ENCODE measurements at places on chromosomes 6 and 20. TPM values are rescaled to one million over a fixed set of nuclear protein-coding genes. Genes with fewer than 3 reads are reported as not detected.

- DNase-seq = no peak
Observed at GRCh38 chr20:25369971-25370370, 20.7 kb downstream of the ABHD12 start.

DNA sequence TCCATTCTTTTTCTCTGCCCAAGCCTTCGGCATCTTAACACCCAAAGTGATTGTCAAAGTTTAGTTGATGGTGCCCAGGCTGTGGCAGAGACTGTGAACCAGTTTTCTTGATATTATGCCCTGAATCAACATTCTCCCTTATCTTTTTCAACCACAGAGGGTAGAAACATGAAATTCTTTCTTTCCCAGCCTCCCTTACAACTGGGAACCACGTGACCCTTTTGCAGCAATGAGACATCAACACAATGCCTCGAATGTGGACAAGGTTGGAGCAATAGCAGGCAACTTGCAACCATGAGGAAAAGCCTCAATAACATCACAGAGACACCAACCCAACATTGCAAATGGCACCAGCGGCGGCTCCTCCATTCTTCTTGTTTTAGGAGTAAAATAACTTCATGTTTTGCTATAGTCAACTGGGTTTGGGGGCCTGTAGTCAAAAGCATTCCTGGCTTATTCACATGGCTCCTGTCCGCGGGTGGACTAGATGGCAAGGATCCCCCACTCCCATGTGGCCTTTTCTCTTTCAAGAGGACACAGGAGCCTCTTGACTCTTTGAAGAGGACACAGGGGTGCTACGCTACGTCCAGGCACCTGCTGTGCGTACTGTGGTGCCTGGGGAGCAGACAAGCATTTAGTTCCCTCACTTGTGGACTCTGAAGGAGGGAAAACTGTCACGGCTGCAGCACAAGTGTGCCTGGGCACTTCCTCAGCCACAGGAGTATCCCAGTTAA, 90.5 kb downstream of the NOL4L start:
- DNase-seq = no peak

DNA sequence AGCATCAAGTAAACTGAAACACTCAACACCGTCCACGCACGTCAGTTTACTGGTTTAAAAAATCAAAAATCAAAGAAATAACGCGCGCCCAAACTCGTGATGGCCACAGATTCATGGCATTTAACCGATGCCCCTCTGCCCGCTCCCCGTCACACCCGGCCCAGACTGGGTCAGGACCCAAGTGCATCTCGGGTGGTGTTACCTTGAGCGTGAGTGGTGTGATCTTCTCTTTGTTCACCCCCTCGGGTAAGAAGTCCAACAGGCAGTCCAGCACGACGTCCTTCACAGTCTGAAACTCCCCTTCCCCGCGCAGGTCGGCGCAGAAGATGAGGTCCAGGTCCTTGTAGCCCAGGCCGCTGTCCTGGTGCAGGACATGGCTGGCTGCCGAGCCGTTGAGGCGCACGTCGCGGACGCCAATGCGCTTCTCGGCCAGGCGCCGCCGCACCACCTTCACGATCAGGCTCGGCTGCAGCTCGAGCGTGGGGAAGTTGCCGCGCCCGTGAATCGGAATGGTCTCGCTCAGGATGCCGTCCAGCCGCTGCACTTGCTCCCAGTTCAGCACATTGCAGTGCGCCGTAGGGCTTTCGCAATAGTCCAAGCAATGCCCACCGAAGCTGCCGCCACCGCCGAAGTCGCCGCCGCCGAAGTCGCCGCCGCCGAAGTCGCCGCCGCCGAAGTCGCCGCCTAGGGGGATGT, 945 bp downstream of the TENT5A start:
- DNase-seq = peak; percentile 77

GRCh38 chr6:17281497-17282481, 628 bp downstream of the RBM24 start:
- DNase-seq = peak; percentile 52

- no peak for DNase-seq
Observed at GRCh38 chr6:33817489-33817888, 13.7 kb upstream of the MLN start.

DNA sequence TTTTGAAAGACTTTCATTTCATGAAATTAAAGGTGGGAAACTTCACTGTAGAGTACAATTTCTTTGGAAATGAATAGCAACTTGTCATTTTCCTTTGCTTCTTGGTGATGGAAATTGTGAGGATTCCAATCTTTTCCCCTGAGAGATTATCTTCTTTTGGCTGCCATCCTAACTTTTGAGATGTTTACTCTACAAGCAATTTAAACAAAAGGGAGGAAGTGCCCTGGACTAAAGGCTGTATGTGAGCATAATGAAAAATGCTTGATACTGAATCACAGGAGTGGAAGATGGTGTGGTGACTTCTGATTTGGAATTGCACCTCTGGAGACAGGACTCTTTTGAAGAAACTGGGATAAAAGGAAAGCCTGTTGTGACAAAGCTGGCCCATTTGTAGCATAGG, 43.1 kb upstream of the JAG1 start:
- no peak for DNase-seq

DNA sequence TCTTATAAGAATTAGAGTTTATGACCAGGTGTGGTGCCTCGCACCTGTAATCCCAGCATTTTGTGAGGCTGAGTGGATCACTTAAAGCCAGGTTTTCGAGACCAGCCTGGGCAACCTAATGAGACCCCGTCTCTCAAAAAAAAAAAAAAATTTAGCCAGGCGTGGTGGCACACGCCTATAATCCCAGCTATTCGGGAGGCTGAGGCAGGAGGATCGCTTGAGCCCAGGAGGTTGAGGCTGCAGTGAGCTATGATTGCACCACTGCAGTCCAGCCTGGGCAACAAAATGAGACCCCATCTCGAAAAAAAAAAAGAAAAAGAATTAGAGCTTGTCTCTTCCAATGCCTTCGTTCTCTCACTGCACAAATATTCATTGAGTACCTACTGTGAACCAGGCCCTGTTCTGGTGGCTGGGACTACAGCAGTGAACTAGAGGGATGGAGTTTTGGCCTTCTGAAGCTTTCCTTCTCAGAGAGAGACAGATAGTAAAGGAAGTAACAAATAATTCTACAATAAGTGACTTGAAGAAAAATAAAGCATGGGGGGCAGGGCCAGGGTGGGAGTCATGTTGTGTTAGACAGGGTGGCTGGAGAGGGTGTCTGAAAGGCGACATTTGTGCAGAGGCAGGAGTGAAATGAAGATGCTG, 56.4 kb downstream of the HNF4A start:
- DNase-seq = no peak

DNA sequence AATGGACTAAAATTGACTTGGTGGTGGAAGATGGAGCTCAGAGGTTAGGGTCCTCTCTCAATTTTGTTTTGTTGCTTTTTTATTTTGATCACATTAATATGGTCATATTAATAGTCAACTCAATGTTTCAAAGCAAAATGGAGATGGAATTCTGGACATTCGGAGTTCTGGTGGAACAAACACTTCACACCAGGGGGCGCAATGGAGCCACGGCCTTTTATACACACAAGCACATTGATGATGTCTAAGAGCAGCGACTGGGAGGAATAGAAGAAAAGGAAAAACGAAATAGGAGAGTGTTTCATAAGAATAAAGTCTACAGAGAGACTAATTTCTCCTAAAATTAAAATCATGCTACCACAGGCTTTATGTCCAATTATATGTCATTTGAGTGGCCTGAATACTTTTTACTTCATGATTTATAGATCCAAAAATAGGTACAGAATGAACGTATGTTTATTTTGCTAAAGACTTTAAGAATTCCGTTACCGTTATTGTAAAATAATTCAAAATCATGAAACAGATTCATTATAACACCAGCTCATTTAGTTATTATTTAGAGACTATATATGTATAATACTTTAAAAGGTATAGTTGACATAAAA, 197.6 kb upstream of the SASH1 start:
- DNase-seq = peak; percentile 35

GRCh38 chr6:30861257-30862048, 22.9 kb upstream of the DDR1 start:
- DNase-seq = no peak

- DNase-seq = no peak
Observed at GRCh38 chr20:53677447-53678314, 84.0 kb upstream of the ZNF217 start.

GRCh38 chr6:18324706-18325042, 60.3 kb upstream of the DEK start:
- DNase-seq = no peak

GRCh38 chr20:53157443-53158408, 185.6 kb downstream of the TSHZ2 start:
- peak; percentile 55 for DNase-seq

GRCh38 chr6:24775520-24776058, 852 bp downstream of the GMNN start:
- no peak for DNase-seq

GRCh38 chr6:45946352-45946751, 69.3 kb downstream of the CLIC5 start:
- DNase-seq = no peak

GRCh38 chr20:25539742-25540672, 45.3 kb downstream of the NINL start:
- DNase-seq = peak; percentile 17

GRCh38 chr6:9984607-9985006, 430.3 kb downstream of the TFAP2A start:
- no peak for DNase-seq

GRCh38 chr6:26550250-26550993, 12.3 kb downstream of the HMGN4 start:
- peak; percentile 63 for DNase-seq

- DNase-seq = no peak
Observed at GRCh38 chr20:51800872-51801121, 1.5 kb downstream of the SALL4 start.

GRCh38 chr20:47353692-47354463, 2.6 kb downstream of the ZMYND8 start:
- no peak for DNase-seq

- DNase-seq = no peak
Observed at GRCh38 chr6:3919849-3920248, 70.7 kb downstream of the FAM50B start.

DNA sequence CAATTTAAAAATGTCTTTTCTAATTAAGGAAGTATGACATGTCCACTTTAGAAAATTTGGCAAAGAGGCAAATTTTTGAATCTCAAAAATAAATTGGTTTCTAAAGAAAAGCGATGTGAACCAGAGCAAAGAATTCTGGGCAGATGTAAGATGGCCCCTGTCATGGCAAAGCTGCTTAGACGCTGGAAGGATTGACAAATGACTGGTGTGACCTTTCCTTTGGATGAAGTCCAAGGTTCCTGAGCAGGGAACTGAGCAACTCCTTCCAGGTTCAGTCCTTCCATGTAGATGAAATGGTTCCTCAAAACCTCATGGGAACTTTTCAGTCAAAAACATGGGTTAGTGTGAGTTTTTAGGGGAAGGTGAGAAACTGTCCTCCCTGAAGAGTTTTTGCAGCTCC, 25.1 kb downstream of the BRPF3 start:
- no peak for DNase-seq

GRCh38 chr6:169093770-169094551, 159.7 kb downstream of the THBS2 start:
- DNase-seq = no peak

GRCh38 chr6:154187203-154187602, 148.2 kb downstream of the OPRM1 start:
- DNase-seq = no peak

- no peak for DNase-seq
Observed at GRCh38 chr6:33193619-33194018, 1.4 kb upstream of the COL11A2 start.

GRCh38 chr20:14830466-14830865, 493.1 kb upstream of the FLRT3 start:
- no peak for DNase-seq

DNA sequence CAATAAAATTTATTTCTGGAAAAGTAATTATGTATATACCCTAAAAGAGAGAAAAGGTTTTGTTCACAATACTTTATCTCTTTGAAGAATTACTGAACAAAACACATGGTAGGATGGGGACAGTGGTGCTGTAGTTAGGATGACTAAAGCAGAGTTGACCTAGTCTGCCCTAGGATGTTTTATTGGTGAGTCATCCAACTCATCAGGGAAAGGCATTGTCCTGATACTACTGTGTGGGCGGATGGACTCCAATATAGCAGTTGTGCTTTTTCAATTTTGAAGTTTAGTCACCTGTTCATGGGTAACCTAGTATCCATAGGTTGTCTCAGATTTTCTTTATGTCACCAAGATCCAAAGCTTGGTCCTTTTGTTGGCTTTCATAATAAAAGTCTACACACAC, 53.3 kb upstream of the EYS start:
- no peak for DNase-seq

- peak; percentile 27 for DNase-seq
Observed at GRCh38 chr20:44054118-44054517, 132.9 kb downstream of the JPH2 start.

- no peak for DNase-seq
Observed at GRCh38 chr6:10396785-10397184, 18.1 kb downstream of the TFAP2A start.

DNA sequence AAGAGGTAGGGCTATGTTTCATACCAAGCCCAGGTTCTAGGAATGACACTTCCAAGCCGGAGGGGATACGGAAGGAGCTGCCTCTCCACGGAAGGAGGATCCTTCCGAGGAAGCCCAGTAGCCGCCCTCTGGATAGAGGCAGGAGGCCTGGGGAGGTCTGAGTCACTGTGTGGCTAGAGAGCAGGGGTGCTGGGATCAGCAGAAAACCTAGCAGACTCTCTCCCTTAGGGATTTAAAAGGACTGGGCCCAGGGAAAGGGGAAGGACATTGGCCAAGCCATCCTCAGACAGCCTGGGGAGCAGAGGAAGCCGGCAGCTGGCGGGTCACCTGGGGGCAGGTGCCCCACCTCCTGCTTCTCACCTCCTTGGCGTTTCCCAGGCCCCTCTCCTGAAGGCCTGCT, 36.6 kb upstream of the NFATC2 start:
- DNase-seq = no peak

DNA sequence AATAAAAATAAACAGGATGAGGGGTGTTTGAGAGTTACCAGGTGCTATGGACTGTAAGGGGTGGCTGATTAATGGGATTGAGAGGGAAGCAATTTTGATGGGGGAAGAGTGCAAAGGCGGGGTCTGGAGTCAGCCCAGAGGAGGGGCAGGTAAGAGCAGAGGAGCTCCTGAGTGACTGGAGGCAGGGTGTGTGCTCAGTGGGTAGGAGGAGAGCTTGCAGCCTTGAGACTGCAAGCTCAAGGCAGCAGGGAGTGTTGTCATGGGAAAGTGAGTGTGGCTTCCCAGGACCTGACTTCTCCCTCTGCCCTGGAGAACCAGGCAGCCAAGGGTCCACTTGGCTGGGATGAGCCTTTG, 54.2 kb downstream of the RAB44 start:
- DNase-seq = no peak

Gene CST8
- total RNA-seq = not detected

Gene PRDM13
- not detected for total RNA-seq

Gene TINAG
- 45.8 TPM for total RNA-seq

Gene MEI4
- not detected for total RNA-seq

Gene PPP1R3D
- total RNA-seq = 10.2 TPM

Gene FERMT1
- 12.4 TPM for total RNA-seq

Gene NKX2-2
- 1.7 TPM for total RNA-seq

Gene CLDN20
- not detected for total RNA-seq

Gene KCNK5
- total RNA-seq = 110 TPM

Gene HLA-DPB1
- 24.0 TPM for total RNA-seq

Gene TOX2
- total RNA-seq = 2.0 TPM

Gene PCMTD2
- total RNA-seq = 90.8 TPM

Gene KHDC1
- total RNA-seq = not detected

Gene TPX2
- 26.4 TPM for total RNA-seq

Gene LST1
- total RNA-seq = not detected

Gene NKX2-4
- total RNA-seq = not detected

Gene TMEM170B
- 1.7 TPM for total RNA-seq

Gene PCSK2
- 0.18 TPM for total RNA-seq

Gene BTNL2
- not detected for total RNA-seq

Gene FHL5
- 2.3 TPM for total RNA-seq

Measured in Peyer's patch (tissue), 4 donors.